ENCODE measurements at places on chromosomes 12 and 14.

- H3K27ac ChIP-seq = no peak overlapping the region
- H3K4me1 ChIP-seq = no peaks in the 10 kb centered on the region
- H3K36me3 ChIP-seq = no peaks in the 10 kb centered on the region
These were observed 36.6 kb downstream of the KRT76 start for GRCh38 chr12:52740584-52740983.

GRCh38 chr12:57740656-57741412, 2.3 kb upstream of the AGAP2 start:
- no peak for DNase-seq
- H3K27me3 ChIP-seq = peaks cover 10% of the 10 kb centered on the region
- H3K4me1 ChIP-seq = peaks cover 23% of the 10 kb centered on the region

DNA sequence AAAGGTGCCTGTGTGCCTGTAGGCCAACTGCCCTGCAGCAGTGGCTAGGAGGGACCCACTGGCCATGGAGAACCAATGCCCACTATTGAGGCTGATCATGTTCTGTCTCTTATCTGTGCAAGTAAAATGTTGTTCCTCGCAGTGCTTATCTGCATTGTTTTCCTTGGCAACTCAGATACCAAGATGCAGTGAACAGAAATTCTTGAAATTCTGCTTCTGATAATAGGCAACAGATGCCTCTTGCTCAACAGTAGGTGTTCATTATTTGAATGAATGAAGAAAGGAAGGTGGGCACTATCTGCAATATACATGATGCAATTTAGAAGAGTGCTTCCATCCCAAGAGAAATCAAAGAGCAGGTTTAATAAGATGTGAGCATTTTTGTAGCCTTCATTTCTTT, 232.2 kb downstream of the NUAK1 start:
- no peak overlapping the region for H3K4me3 ChIP-seq
- no peaks in the 10 kb centered on the region for H3K4me1 ChIP-seq
- DNase-seq = no peak
- no peaks in the 10 kb centered on the region for H3K27me3 ChIP-seq

- H3K4me3 ChIP-seq = no peak overlapping the region
- DNase-seq = no peak
- no peaks in the 10 kb centered on the region for H3K4me1 ChIP-seq
These were observed 102.2 kb downstream of the DIO2 start for GRCh38 chr14:80109055-80109454.

- H3K27ac ChIP-seq = no peak overlapping the region
- no peak for DNase-seq
- H3K36me3 ChIP-seq = no peaks in the 10 kb centered on the region
- H3K4me1 ChIP-seq = no peaks in the 10 kb centered on the region
- no peak overlapping the region for H3K4me3 ChIP-seq
These were observed 116.1 kb upstream of the FUT8 start for GRCh38 chr14:65296402-65296801.

GRCh38 chr12:44101475-44101874, 265.6 kb downstream of the TMEM117 start:
- H3K4me1 ChIP-seq = no peaks in the 10 kb centered on the region

GRCh38 chr12:8890313-8891085, 23.8 kb upstream of the PHC1 start:
- H3K36me3 ChIP-seq = no peaks in the 10 kb centered on the region
- no peaks in the 10 kb centered on the region for H3K27me3 ChIP-seq
- H3K27ac ChIP-seq = no peak overlapping the region
- peak overlapping the region; percentile 49 for H3K4me3 ChIP-seq
- DNase-seq = peak; percentile 62
- no peaks in the 10 kb centered on the region for H3K4me1 ChIP-seq

- no peak for DNase-seq
- H3K4me3 ChIP-seq = peak overlapping the region; percentile 61
- no peaks in the 10 kb centered on the region for H3K36me3 ChIP-seq
- H3K27me3 ChIP-seq = no peaks in the 10 kb centered on the region
- H3K4me1 ChIP-seq = peaks cover 20% of the 10 kb centered on the region
These were observed 687 bp downstream of the ASIC1 start for GRCh38 chr12:50057896-50058670.

Data from liver (tissue), 10 donors.